ENCODE measurements at places on chromosomes 7 and 10.
A peak's percentile ranks its signal among the peaks of the same experiment; 100 is the strongest.

GRCh38 chr7:16711730-16712129 is 41.8 kb upstream of the TSPAN13 start:
- no peak for DNase-seq

DNA sequence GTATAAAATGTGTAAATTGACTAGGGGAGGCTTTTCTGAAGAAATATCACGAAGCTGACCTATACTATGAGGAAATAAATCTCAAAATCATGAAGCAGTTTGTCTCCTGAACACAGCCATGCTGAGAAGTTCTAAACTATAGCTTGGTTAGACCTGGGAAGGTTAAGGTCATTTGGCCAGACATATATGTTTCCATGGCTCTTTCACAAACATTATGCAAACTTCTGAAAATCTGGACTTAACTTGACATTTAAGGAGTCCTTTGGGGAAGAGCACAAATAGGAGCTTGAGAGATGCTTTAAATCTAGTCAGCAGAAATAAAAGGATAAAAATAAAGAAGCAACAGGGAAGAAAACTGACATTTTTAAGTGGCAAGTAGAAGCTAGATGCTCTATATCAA is 115.9 kb upstream of the MEOX2 start:
- peak; percentile 95 for DNase-seq

DNA sequence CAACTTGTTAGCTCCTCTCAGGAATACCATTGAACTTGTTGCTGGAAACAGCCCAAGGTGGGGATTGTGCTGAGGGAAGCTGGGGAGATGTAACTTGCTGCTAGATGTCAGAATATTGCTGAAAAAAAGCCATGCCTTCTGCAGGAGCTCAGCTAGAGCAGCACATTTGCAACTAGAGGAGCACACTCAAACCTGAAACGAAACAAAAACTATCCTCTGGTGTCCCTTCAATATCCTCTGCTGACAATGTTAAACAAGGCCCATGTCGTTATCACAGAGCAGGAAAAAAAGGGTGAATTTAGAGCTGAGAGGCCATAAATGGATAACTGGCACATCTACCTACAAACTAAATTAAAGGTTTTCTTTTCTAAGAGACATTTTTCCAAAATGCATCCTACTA is 53.7 kb upstream of the MACC1 start:
- peak; percentile 39 for DNase-seq

DNA sequence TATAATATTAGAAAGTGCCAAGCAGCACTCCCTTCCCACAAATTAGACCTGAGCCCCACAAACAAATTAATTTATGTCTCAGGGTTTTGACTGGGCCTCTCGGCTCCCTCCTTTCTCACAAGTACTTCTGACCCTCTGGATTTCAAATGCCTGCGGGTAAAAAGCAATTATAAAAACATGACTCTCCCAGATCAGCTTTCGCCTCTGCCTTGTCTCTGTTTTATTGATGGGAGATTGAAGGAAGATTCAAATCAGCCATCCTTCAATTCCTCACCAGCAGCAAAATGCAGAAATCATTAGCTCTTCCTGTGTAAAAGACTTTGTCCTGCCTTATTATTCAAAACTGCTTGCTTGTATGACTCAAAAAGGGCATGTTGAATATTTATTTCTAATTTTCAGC is 453.7 kb upstream of the MKI67 start:
- DNase-seq = no peak

DNA sequence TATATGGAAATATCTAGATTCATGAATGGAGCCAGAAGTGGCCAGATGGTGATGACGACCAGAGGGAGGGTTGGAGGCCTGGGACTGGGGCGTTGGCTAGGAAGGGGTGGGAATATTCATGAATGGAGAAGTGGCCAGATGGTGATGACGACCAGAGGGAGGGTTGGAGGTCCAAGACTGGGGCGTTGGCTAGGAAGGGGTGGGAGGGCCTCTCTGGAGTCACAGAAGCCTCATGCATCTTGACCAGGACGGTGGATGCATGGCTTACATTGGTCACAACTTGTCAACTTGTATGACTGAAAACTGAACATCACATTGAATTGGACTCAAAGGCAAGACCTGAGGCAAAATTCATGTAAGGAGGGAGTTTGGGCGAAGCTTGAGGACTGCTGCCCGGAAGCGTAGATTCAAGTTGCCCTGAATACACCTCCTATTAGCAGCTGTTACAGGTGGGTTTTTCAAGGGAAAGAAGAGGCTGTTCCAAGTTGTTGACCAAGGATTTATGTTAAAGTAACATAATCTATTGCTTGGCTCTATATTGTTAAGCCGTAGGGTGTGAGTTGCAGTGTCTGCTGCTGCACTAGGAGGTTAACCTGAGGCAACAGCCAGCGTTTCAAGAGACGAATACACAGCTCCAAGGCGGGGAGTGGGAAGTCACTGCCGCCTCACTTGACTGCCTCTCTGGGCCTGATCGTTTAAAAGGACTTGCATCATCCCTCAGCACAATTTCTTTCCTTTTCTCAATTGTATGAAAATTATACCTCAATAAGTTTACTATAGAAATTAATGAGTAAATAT is 55.1 kb upstream of the FAM20C start:
- DNase-seq = peak; percentile 38

GRCh38 chr10:5479481-5480161 is 19.7 kb downstream of the CALML5 start:
- no peak for DNase-seq

GRCh38 chr7:42262964-42263363 is 26.0 kb upstream of the GLI3 start:
- DNase-seq = peak; percentile 65

GRCh38 chr10:130361351-130362105 is 225.3 kb downstream of the GLRX3 start:
- DNase-seq = no peak

GRCh38 chr10:121438333-121438732 is 159.9 kb downstream of the FGFR2 start:
- no peak for DNase-seq

DNA sequence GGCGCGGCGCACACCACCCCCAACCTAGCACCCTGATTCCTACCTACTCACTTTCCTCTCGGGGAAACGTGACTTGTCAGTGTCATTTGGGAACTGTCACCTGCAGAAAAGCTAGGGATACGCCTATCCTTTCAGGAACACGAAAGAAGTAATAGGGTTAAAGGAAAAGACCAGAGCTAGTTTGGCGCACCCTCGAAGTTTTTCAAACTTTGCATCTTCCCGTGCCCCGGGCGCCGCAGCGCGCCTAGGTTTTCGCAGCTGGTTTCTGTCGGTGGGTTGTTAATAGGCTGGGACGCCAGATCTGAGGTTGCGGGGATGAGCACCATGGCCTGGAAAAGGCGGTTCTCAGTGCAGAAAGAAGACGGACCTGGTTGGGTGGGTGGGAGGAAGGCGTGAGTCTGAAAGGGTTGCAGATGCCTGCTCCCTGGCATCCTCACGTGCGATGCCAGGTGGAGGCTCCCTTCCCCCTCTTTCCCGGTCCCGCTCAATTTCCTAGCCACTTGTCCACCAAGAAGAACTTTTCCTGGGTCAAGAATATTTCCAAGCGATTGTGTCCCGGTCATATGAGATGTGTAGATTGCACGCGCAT is 568 bp upstream of the MEOX2 start:
- DNase-seq = peak; percentile 59

DNA sequence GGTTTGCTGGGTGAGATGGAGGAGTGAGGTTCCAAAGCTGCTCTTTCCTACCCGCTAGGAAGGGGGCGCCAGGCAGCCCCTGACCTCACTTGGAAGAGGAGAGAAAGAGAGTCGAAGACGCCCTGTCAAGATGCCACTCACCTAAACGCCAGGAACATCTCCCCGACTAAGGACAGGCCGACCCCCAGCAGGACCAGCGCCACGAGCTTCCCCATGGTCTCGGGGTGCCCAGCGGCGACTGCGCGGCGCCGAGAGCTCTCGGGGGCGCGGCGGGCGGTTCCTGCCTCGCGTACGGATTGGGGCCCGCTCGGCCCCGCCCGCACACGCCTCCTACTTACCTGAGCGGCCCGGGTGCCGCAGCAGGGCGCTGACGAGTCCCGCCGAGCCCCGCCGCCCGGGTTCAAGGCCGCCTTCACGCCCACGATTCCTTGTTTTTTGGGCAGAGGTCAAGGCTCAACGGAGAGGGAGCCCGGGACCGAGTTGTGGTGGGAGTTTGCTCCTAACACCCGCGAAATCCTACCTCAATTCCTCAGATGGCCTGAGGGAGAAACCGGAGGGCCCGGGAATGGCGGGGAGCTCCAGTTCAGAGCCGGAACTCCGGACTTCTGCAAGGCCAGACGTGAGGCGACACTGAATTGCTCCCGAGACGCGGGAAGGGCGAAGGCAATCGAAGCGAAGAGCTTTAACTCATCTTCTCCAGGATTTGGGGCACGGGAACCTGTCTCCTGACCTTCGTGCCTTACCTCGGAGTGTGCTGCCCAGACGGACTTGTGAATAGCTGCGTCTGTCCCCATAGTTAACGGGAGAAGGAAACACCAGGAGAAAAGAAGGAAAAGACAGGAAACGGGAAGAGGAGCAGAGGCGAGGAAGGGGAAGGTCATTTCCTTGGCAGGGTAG is at the start of gene PON3:
Gene PON3, minus strand, starts transcription at position 240 of the 897 bp plus-strand sequence. Its CDS starts 25 bp downstream, at position 215.
- DNase-seq = peak; percentile 38

- no peak for DNase-seq
These were observed 782.1 kb upstream of the LRRN3 start for GRCh38 chr7:110308791-110309190.

- no peak for DNase-seq
These were observed 228.4 kb upstream of the TAC1 start for GRCh38 chr7:97503367-97504094.

DNA sequence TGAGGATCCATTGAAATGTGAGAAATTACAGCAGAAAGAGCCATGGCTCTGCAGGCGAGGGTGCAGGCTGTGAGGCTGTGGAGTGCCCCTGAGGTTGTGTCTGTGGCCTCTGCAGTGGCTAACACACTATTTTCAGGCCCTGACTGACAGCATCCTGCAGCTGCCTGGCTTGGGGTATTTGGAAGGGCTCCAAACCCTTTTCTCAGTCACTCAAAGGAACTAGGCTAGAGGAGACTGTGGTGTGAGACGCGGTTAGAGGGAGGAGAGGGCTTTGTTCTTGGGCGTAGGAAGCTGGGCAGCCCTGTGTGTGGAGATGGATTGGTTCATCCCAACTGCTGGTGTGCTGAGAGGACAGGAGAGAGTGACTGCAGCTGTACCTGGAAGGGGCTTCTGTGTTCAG is 134.9 kb downstream of the RAMP3 start:
- peak; percentile 60 for DNase-seq

- DNase-seq = no peak
These were observed 349.5 kb downstream of the SEMA3D start for GRCh38 chr7:84837405-84837804.

DNA sequence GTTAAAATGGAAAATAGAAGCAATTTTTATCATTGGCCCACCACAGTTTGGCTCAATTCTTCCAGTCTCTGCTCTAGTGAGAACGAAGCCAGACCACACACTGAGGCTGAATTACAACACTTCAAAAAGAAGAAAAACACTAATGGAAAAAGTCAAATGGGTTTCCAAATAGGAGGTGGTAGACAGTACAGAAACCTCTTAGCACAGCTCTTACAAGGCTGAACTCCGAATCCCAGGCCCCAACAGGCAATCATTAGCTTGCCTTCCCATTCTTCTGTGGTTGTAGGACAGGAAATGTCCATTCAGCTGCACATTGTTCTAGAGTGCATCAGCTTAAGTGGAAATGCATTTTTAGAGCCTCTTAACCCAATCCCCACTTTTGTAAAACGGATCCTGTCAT is 115.1 kb upstream of the MEOX2 start:
- DNase-seq = peak; percentile 98

GRCh38 chr7:41885078-41885477 is 182.2 kb upstream of the INHBA start:
- DNase-seq = no peak

DNA sequence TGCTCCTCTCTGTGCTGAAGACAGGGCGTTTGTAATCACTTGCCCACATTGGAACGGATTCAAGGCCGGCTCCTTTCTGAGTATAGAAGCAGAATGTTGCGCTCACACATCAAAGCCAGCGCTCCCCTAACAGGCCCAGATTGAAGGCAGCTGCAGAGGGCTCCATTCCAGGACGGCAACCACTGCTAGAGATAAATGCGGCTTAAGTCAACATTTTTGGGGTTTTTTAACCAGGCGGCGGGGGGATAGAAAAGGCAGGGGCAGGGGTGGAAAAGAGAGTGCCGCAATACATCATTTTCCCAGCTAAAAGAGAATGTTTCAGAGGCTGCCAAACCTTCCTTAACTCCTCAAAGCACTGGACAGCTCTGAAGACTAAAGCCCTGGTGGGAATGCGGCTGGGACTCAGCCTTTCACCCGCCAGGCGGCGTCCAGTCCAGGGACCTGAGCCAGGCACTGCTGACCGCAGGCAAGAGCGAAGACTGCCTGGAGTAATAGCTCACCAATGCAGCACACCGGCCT is 189.6 kb downstream of the TNS3 start:
- DNase-seq = peak; percentile 86

GRCh38 chr7:157635669-157636068 is 298.9 kb downstream of the DNAJB6 start:
- no peak for DNase-seq

GRCh38 chr10:94219829-94220228 is 142.9 kb downstream of the NOC3L start:
- no peak for DNase-seq
